ENCODE measurements at places on chromosomes 1 and 21. TPM values are rescaled to one million over a fixed set of nuclear protein-coding genes. Genes with fewer than 3 reads are reported as not detected.

GRCh38 chr1:41665962-41666917, 181.8 kb upstream of the EDN2 start:
- H3K27ac ChIP-seq, result peak overlapping the region; percentile 88
- no peaks in the 10 kb centered on the region for H3K27me3 ChIP-seq
- peak overlapping the region; percentile 64 for H3K4me3 ChIP-seq
- peaks cover 4% of the 10 kb centered on the region for H3K36me3 ChIP-seq

GRCh38 chr1:6955357-6956094, 170.3 kb downstream of the CAMTA1 start:
- H3K36me3 ChIP-seq, result no peaks in the 10 kb centered on the region
- no peak overlapping the region for H3K27ac ChIP-seq
- DNase-seq, result no peak
- H3K27me3 ChIP-seq, result peaks cover 4% of the 10 kb centered on the region
- H3K4me3 ChIP-seq, result no peak overlapping the region

DNA sequence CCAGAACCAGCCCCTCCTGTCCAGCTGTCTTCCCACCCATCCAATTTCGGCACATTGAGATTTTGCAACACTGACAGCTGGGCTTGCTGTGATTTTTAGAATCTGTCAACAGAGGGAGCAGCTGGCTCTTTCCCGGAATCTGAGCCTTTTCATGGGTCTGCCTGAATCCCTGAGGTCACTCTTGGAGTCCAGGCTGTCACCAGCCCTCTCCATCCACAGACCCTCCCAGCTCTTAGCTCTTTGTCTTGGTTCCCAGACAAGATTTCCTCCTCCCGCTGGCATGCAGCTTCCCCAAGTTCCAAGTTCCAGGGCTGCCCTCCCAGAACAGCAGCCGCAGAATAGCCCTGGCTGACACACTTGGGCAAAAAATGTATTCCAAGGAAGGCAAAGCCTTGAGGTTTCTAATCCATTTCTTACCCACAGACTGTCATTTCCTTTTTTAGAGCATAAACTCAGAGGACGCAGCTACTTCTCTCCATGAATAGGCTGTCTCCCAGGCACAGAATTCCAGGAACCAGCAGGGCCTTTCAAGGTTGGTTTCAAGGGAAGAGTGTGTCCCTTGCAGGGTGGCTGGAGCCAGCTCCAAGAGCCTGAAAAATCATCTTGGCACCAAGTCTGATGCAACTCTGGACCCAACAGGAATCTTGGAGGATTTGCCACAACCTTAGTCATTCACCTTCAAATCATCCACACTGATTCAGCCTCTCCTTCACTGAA, 7.1 kb upstream of the TMEM61 start:
- H3K27ac ChIP-seq, result no peak overlapping the region
- no peak for DNase-seq
- H3K4me1 ChIP-seq, result peaks cover 8% of the 10 kb centered on the region
- no peaks in the 10 kb centered on the region for H3K36me3 ChIP-seq
- no peak overlapping the region for H3K4me3 ChIP-seq
- peaks cover 47% of the 10 kb centered on the region for H3K27me3 ChIP-seq

DNA sequence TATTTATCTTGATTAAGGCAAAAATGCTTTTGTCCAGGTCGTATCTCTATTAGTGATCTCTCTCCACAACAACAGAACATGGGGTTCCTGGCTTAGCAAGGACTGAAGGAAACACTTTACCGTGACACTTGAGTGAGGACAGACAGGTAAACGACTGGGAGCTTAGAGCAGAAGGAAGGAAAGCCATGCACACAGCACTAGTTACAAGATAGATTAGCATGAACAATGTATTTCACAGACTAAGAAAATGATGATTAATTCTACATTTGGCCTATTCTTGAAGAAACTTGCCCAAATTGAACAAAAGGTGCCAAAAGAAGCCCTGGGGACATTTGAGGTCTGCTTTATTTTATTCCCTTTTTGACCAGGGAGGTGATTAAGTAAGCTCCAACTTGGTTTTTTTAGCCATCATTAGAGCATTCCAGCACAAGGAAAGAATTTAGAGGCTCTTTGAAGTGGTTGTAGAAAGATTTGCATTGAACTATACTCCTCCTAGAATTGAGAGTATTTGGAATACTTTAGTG, 248.5 kb downstream of the USP25 start:
- H3K4me1 ChIP-seq, result no peaks in the 10 kb centered on the region
- DNase-seq, result no peak
- no peak overlapping the region for H3K4me3 ChIP-seq
- no peak overlapping the region for H3K27ac ChIP-seq

GRCh38 chr1:113998361-113998760, 19.1 kb downstream of the OLFML3 start:
- H3K36me3 ChIP-seq, result peaks cover 3% of the 10 kb centered on the region
- H3K4me1 ChIP-seq, result no peaks in the 10 kb centered on the region
- no peak overlapping the region for H3K4me3 ChIP-seq
- no peak for DNase-seq
- H3K27me3 ChIP-seq, result peaks cover 4% of the 10 kb centered on the region
- H3K27ac ChIP-seq, result no peak overlapping the region

- H3K4me1 ChIP-seq, result no peaks in the 10 kb centered on the region
- no peak overlapping the region for H3K27ac ChIP-seq
- no peak overlapping the region for H3K4me3 ChIP-seq
- no peaks in the 10 kb centered on the region for H3K36me3 ChIP-seq
- no peak for DNase-seq
Measured at GRCh38 chr1:102120910-102121309, 124.2 kb upstream of the OLFM3 start.

- no peak overlapping the region for H3K4me3 ChIP-seq
- no peaks in the 10 kb centered on the region for H3K4me1 ChIP-seq
- no peaks in the 10 kb centered on the region for H3K36me3 ChIP-seq
- no peak for DNase-seq
- H3K27ac ChIP-seq, result no peak overlapping the region
Measured at GRCh38 chr1:48916130-48917069, 139.7 kb upstream of the BEND5 start.

GRCh38 chr1:62386351-62387121, 50.3 kb upstream of the USP1 start:
- no peak overlapping the region for H3K27ac ChIP-seq
- H3K4me3 ChIP-seq, result no peak overlapping the region
- peaks cover 10% of the 10 kb centered on the region for H3K27me3 ChIP-seq
- no peak for DNase-seq
- no peaks in the 10 kb centered on the region for H3K36me3 ChIP-seq

GRCh38 chr1:215220346-215220745, 137.8 kb downstream of the KCNK2 start:
- no peaks in the 10 kb centered on the region for H3K27me3 ChIP-seq
- H3K4me1 ChIP-seq, result no peaks in the 10 kb centered on the region
- H3K4me3 ChIP-seq, result no peak overlapping the region
- no peaks in the 10 kb centered on the region for H3K36me3 ChIP-seq
- no peak overlapping the region for H3K27ac ChIP-seq
- no peak for DNase-seq

- H3K27ac ChIP-seq, result no peak overlapping the region
- H3K36me3 ChIP-seq, result no peaks in the 10 kb centered on the region
- H3K27me3 ChIP-seq, result no peaks in the 10 kb centered on the region
- no peaks in the 10 kb centered on the region for H3K4me1 ChIP-seq
Measured at GRCh38 chr21:15446223-15446622, 283.6 kb upstream of the USP25 start.

DNA sequence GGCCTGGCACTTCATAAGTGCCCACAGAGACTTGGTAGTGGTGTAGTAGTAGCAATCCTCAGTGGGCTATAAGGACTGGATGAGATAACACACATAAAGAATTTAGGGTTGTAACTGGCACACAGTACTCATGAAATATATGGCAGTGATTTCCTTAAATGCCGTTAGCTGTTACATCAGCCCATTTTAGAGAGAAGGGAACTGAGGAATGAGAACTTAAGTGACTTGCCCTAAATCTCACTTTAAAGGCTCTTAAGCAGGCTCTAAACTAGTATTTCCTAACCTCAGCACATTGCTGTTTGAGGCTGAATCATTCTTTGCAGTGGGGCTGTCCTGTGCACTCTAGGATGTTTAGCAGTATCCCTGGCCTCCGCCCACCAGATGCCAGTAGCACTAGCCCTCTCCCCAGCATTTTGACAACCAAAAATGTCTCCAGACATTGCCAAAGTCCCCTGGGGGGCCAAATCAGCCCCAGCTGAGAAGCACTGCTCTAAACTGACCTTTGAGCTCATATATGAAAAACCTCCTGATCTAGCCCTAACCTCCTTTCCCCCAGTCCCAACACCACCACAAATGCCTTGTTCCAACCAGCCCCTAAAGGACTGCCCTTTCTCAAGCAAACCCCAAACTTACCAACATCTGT, 11.6 kb downstream of the CAMK2N1 start:
- H3K27ac ChIP-seq, result no peak overlapping the region
- no peak for DNase-seq
- H3K4me3 ChIP-seq, result no peak overlapping the region

DNA sequence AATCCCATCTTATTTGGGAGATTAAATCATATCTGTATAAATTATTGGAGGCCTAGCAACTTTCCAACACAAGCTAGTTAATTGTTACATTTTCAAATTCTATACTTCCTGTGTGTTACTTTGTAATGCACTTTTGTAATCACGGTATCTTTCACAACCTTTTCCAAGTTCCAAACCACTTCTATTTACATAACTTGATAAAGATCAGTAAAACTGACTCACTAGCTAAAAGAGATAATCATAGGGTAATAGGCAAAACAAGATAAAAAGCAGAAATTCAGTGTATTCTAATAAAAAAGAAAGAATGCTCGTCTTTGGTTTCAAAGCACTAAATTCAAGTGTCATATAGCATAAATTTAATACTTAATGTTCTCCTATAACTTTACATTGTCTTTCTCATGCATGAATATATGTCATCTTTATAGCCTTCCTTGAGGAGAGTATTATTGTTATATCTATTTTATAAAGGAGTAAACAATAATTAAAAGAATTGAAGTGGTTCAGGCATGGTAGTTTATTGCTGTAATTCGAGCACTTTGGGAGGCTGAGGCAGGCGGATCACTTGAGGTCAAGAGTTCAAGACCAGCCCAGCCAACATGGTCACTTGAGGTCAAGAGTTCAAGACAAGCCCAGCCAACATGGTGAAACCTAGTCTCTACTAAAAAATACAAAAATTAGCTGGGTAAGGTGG, 66.4 kb downstream of the RGS13 start:
- H3K4me1 ChIP-seq, result no peaks in the 10 kb centered on the region
- H3K4me3 ChIP-seq, result no peak overlapping the region
- DNase-seq, result no peak
- H3K36me3 ChIP-seq, result no peaks in the 10 kb centered on the region
- H3K27ac ChIP-seq, result no peak overlapping the region

DNA sequence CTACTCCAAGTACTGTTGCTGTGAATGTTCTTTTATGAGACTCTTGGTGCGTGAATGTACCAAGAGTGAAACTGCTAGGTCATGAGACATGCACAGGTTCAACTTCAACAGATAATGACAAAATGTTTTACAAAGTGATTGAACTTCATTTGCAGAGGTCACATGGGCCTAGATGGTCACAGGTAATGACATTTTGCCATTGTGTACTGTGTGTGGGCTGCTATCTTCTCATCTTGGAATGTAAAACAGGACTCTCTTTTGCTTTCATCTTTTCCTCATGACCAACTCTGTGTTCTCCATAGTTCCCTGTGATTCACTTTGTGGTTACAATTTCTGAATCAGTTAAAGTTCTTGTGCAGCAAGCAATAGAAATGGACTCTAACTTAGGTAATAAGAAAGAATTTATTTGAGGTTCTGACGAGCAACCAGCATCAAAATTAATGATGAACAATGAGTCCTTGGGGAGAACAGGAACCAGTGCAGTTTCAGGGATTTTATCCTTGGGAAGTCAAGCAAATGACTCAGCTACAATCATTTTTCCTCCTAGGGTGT, 16.2 kb upstream of the TSNAX start:
- no peaks in the 10 kb centered on the region for H3K36me3 ChIP-seq
- no peak overlapping the region for H3K4me3 ChIP-seq
- peaks cover 6% of the 10 kb centered on the region for H3K4me1 ChIP-seq
- no peak overlapping the region for H3K27ac ChIP-seq
- peaks cover 25% of the 10 kb centered on the region for H3K27me3 ChIP-seq

GRCh38 chr1:16249596-16250241, 12.7 kb upstream of the CPLANE2 start:
- H3K4me3 ChIP-seq, result no peak overlapping the region
- H3K36me3 ChIP-seq, result peaks cover 38% of the 10 kb centered on the region

- peaks cover 4% of the 10 kb centered on the region for H3K27me3 ChIP-seq
- H3K4me3 ChIP-seq, result no peak overlapping the region
- DNase-seq, result peak; percentile 26
- H3K36me3 ChIP-seq, result peaks cover 4% of the 10 kb centered on the region
- H3K27ac ChIP-seq, result no peak overlapping the region
Measured at GRCh38 chr1:236269439-236269838, 12.3 kb downstream of the ERO1B start.

- DNase-seq, result no peak
- H3K27ac ChIP-seq, result peak overlapping the region; percentile 94
- peaks cover 2% of the 10 kb centered on the region for H3K27me3 ChIP-seq
Measured at GRCh38 chr1:175210744-175211143, 18.2 kb upstream of the KIAA0040 start.

DNA sequence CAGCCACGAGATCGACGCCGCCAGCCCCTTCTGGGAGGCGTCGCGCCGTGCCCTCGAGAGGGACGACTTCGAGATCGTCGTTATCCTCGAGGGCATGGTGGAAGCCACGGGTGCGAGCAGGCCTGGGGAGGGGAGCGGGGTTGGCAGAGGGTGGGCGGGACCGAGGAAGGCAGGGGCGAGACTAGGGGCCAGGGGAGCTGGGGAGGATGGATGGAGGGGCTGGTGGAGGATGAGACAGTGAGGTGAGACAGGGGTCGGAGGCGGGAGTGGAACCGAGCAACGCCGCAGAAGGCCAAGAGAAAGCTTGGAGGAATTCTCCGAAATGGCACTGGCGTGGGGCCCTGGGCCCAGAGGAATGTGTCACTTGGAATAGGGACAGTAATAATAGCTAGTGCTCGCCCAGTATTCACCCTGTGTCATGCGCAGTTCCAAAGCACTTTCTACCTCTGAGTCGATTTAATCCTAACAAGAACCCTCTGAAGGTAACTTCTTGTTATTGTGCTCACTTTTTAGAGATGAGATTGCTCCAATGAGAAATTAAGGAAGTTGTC, 3.5 kb downstream of the KCNJ9 start:
- DNase-seq, result no peak
- peaks cover 32% of the 10 kb centered on the region for H3K27me3 ChIP-seq
- H3K4me1 ChIP-seq, result peaks cover 19% of the 10 kb centered on the region
- no peak overlapping the region for H3K4me3 ChIP-seq

DNA sequence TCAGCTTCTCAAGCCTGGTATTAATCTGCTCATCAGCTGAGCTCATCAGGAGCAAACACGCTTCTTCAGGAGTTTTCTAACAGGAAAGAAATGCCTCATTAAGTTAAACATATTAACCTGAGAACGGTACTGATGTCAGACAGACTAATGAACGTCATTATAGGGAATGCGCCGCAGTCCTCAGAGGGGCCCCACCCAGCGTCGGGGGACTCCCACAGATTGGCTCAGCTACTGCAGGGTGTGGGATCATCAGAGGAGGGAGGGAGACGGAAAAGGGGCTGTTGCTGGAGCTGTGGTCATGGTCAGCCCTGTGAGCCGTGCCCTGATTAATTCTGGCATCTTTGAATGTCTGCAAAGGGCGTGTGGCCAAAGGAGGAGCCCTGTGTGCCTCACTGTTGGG, 348.5 kb downstream of the PTPRU start:
- no peak for DNase-seq
- H3K27ac ChIP-seq, result no peak overlapping the region
- no peaks in the 10 kb centered on the region for H3K4me1 ChIP-seq
- peaks cover 8% of the 10 kb centered on the region for H3K27me3 ChIP-seq
- H3K4me3 ChIP-seq, result no peak overlapping the region

Gene KRTAP7-1
- not detected for total RNA-seq

Gene BATF3
- 100.0 TPM for total RNA-seq

Gene DIO1
- total RNA-seq, result not detected

Gene BCL2L15
- 0.40 TPM for total RNA-seq

Gene TSHB
- not detected for total RNA-seq

Gene IKBKE
- 50.0 TPM for total RNA-seq

Gene PLEKHG5
- 1.3 TPM for total RNA-seq

Gene FCRL4
- not detected for total RNA-seq

Gene AIM2
- total RNA-seq, result 75.9 TPM

Gene NBPF6
- total RNA-seq, result 0.40 TPM

Gene SH2D5
- total RNA-seq, result 0.23 TPM

Measured in activated CD4-positive, alpha-beta T cell treated with anti-CD3 and anti-CD28 coated beads, Interleukin-2, amount 10 ng/mL, durations not matched to agents 24 days and 14 days (primary cell).